ENCODE measurements at places on chromosomes 7 and 10.

- no peak for DNase-seq
These were observed 174.1 kb downstream of the SKAP2 start for GRCh38 chr7:26690135-26690805.

DNA sequence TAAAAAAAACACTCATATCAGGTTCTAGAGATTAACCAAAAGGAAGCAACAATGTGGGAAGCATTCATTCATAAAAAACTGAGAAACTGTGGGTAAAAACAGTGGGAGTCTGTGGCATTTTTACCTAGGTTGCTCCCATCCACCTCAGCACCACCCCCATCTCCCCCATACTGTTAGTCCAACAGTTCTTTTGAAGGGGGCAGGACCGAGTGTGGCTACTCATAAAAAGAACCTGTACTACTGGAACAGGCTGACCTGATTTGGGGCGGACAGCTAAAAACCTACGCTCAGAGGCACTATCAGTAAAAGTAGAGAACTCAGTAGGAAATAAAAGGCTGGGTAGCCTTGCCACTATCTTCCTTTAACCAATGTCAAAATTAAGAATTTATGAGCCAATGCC is 84.5 kb downstream of the DPY19L1 start:
- DNase-seq, result no peak

- DNase-seq, result no peak
These were observed 68.9 kb upstream of the FOXK1 start for GRCh38 chr7:4612939-4613841.

- DNase-seq, result no peak
These were observed 1.1 kb upstream of the MNX1 start for GRCh38 chr7:157011333-157012112.

- DNase-seq, result no peak
These were observed 10.8 kb downstream of the CHAT start for GRCh38 chr10:49624629-49625028.

- DNase-seq, result no peak
These were observed 30.5 kb upstream of the ZCCHC24 start for GRCh38 chr10:79475877-79476276.

DNA sequence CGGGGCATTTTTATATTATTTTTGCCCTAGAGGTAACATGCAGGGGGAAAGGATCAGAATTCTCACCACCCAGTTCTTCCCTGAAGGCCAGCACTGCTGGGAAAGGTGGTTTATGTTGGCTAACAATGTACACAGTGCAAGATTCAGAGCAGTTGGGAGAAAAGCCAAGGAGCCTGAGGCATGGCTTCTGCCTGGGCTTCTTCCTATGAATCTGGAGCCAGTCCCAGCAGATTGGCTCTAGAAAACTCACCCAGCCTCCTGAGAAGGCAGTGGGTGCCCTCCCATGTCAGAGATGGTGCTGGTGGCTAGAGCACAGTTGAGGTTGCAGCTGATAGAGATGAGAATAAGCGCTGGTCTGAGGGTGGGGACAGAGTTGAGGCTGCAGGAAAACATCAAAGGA is 44.7 kb upstream of the GPR26 start:
- no peak for DNase-seq

GRCh38 chr10:52232561-52233350 is 81.3 kb upstream of the DKK1 start:
- no peak for DNase-seq

DNA sequence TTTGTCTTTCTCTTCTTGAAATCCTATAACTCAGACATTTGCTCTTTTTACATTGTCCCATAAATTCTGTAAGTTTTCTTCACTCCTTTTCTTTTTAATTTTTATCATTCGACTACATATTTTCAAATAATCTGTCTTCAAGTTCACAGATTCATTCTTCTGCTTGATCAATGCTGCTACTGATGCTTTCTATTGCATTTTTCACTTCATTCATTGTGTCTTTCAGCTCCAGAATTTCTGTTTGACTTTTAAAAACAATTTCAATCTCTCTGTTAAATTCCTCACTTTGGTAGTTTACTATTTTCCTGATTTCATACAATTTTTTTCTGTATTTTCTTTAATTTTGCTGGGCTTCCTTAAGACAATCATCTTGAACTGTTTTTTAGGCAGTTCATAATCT is 230.4 kb downstream of the HPSE2 start:
- DNase-seq, result no peak

DNA sequence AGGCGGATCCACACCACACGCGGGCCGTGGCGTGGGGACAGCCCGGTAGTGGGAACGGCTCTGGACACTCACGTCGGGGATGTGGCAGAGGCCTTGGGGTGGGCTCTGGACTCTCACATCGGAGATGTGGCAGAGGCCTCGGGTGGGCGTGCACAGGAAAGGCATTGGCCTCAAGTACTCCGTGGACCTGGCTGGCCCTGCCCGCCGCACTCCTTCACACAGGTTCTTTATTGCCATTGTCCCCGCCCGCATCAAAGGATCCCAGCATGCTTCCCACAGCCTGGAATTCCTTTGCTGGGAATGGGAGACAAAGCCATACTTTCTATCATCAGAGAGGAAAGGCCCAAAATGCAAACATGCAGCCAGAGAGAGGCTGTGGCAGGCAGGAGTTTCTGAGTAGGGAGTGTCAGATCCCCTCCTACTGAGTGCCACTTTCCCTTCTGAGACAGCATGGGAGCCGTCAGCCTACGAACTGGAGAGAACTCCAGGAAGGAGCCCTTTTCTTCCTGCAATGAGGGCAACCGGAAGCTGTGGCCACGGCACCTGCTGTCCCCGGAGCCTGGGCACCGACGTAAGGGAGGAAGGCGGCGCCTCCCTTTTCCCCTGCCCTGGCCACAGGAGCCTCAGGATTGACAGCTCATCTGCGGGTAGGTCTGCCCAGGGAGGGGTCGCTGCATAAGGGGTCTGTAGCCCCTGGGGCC is 51.5 kb downstream of the RBM17 start:
- DNase-seq, result no peak

DNA sequence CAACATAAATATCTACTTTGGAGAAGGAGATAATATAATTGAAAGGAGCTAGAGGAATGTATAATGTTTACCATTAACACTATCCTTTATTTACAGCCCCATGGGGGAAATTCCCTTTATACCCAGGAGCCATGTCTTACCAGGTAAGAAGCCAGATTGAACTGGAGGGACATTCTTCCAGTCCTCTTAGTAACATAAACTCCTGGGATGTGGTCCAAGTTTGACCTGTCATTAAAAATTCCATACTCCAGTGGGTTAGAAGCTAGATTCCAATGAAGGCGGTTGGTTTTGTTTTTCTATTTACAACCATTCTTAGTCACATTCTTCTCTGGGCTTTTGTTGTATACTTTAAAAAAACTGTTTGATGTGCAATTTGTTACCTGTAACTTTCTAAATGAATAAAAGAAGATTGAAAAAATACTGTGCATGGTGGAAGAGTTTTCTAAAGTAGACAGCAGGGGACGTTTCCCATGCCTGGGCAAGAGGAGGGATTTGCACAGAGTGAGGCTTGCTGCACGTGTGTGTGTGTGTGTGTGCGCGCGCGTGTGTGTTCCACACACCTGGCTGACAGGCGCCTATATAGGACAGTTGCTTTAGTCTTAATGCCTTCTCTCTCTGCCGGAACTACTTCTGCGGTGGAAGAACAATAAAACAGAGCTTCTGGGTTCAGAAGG is 2.0 kb downstream of the PLCE1 start:
- DNase-seq, result no peak

- DNase-seq, result no peak
These were observed 60.7 kb downstream of the CD36 start for GRCh38 chr7:80699045-80699638.

GRCh38 chr7:83931968-83932367 is 262.6 kb downstream of the SEMA3A start:
- DNase-seq, result no peak

DNA sequence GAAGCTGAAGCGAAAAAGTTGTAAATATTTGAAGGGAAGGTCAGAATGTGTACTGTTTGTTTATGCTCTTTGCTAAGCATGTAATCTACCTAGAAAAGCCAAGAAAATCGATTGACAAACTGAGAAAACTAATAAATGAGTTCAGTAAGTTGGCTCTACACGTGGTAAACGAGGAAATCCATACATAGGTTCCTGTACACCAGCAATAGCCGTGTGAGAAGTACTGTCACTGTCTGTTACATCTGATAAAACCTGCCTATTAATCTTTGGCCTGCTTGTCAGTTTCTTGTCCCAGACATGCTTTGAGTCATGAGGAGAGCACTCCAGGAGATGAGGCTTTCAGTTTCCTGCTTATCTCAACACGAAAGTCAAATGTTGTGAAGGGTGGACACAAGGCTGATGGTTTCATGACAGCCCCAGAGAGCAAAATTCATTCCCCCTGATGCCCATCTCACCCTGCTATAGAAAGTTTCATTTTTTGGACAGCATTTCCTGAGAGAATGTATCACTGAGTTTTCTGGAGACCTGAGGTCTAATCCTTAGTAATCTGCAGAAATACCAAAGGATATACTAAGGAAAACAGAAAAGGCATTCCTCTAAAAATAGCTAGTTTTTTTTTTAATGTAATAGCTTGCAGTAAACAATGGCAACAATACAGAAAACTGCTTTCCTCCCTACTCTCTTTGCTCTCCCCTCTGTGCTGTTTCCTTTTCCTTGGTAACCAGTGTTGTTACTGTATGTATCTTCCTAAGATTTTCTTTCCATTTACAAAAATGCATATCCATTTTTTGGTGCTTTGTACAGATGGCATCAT is 18.8 kb downstream of the BMPR1A start:
- DNase-seq, result no peak

DNA sequence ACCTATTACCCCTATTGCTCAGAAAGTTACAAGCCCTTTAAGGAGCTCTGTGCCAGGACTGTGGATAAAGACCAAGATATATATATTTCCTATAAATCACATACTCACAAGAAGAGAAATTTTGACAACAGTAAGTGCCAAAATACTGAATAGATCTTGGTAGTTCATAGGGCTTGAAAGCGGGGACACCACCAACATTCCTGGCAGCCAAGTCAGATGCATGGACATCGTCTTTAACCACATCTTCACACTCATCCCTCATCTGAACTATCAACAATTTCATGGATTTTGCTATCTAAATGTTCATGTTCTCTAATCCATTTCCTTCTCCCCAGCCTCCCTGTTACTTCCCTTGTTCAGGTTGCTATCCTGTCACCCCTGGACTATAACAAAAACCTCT is 67.5 kb upstream of the LRRC17 start:
- no peak for DNase-seq

GRCh38 chr7:146652176-146652575 is 535.6 kb downstream of the CNTNAP2 start:
- DNase-seq, result no peak

DNA sequence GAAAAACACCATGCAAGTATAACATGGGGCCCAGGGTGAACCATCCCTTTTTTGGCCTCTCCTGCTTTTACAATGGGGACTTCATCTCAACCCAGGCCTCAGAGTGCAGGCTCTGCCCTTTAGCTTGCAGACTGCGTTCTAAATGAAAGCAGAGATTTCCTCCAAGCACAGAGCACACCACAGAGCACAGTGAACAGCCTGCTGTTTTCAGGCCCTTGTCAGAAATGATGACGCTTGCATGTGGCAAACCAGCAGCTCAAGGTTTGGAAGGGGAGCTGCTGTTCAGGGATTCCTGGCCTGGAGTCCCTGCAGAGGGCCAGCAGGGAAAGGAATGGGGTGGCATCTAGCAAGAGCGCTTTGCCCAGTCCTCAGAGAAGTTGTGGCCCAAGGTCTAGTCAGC is 167.3 kb upstream of the CDCA7L start:
- no peak for DNase-seq

GRCh38 chr10:21184216-21184615 is 287.1 kb upstream of the NEBL start:
- no peak for DNase-seq

GRCh38 chr7:120838281-120838682 is 19.7 kb downstream of the TSPAN12 start:
- no peak for DNase-seq

GRCh38 chr7:82318786-82319185 is 124.8 kb downstream of the CACNA2D1 start:
- DNase-seq, result no peak

DNA sequence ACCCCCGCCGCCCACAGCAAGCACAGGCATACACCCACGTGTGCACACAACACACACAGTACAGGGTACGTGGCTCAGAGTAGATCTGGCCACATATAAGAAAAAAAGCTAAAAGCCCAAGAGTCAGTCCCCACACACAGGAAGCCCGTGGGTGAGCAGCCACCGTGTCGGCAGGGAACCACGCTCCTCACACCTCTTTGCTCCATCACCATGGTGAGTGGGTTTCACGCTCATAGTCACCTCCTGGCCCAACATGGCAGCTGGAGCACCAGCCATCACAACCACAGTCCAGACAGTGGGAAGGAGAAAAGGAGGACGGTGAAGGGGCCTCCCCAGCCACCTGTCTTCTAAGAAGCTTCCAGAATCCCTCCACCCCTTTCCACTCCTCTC is 76.0 kb upstream of the PDGFA start:
- DNase-seq, result no peak

- DNase-seq, result no peak
These were observed 35.7 kb downstream of the NAPEPLD start for GRCh38 chr7:103113164-103113563.

GRCh38 chr7:113373863-113374262 is 255.5 kb upstream of the SMIM30 start:
- no peak for DNase-seq

DNA sequence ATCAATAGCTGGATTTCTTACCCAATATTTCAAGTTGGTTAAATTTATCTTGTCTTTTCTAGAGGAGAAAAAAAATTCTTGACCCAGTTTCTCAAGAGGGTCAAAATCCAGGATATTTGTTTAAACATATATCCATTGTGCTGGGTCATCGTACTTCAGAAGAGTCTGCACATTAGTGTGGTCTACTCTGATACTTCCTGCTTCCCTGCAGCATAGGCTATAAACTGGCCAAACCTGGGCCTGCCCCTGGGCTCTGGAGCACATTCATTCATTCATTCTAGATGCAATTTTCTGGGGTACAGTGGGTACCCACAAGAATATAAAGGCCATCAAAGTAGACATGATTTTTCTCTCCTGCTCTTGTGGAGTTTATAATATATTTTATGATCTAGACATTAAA is 142.1 kb upstream of the WNT16 start:
- DNase-seq, result no peak

DNA sequence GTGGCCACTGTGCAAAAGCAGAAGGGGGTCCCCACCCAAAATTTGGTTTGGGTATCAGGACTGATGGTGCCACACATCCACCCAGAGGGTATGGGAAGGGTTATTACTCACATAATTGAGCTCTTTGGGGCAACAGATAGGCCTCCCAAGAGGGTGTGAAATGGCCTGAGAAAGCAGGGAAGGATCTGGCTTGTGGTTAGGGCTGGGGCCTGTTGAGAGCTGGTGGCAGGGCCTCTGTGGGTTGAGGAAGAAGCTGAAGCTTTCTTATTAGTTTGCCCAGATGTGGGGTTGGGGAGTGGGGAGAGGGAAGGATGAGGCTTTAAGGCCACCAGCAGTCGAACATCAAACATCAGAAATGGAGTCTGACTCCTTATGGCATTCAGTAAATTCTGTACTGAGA is 18.3 kb upstream of the MKI67 start:
- DNase-seq, result no peak

- DNase-seq, result peak; percentile 54
These were observed 6.2 kb downstream of the ZYX start for GRCh38 chr7:143387156-143387975.

- DNase-seq, result no peak
These were observed 233.9 kb upstream of the AOAH start for GRCh38 chr7:36958111-36958733.
